HEK293T (cell line): ENCODE measurements at places on chromosomes 5 and 9.

DNA sequence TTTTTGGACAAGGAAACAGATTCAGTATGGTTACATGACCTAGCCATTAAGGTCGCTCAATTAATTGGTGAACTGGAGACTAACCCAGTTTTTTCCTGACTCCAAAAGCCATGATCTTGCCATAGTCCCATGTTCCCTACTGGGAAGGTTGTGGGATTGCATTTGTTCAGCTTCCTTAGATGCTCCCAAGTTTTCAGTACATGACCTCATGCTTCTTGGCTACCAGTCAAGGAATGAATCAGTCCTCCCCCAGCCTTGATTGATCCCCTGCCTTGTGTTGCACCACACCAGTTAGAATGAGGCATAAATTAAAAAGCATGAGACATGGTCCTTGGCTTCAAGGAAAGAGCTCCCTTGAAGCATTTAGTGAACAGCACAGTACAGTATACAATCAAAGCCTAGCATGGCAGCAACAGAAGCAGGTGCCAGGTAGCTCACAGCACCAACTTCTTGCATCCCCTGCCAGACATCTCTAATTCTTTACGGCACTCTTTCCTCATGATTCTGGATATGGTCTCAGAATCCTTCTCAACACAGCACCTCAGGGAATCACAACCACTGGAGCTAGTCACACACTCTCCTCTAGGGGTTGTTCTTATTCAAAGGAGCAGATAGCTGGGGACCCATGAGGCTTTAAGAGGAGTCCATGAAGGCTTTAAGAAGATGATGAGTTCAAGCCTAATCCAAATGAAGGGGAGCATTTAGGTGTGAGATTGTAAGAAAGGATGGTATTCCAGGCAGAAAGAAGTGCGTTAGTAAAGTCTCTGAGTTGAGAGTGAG, 295.5 kb upstream of the CLINT1 start:
- no peak for DNase-seq

DNA sequence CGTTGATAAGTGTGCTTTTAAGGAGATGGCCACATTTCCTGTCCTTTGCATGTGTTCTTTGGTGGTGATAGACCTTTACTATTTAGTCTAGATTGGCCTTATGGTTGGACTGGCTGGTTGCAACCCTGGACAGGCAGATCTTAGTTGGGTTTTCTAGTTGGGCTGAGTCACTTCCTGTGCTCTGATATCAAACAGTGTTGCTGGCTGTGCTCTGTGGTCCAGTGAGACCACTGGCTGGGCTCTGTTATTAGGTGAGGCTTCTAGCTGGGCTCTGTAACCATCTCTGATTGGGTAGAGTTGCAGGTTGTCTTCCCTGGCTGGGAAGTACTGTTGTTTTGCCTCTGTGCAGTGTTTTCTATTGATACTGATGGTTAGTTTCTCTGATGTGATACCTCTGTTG, 432.5 kb downstream of the LRRC70 start:
- DNase-seq = no peak

GRCh38 chr9:129505270-129505902, 115.5 kb downstream of the C9orf50 start:
- DNase-seq = no peak

- DNase-seq = no peak
Measured at GRCh38 chr9:126436545-126437267, 110.1 kb downstream of the MVB12B start.

DNA sequence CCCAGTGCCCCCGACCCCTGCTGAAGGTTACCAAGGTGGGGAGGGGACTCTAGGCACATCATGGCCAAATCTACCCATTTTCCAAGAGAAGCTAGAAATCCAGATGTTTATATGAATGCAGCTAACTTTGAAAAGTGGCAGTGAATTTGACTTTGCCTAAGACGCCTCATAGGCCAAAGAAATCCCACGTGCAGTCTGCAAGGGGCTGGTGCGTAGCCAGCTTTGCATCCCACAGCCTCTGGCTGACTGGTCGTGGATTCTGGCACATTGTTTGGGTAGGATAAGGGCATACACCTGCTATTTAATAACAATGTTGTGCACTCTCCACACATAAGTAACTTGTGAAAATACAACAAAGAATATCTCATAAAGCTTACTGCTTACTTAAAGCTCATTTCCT, 3.5 kb upstream of the GADD45G start:
- DNase-seq = no peak

- no peak for DNase-seq
Measured at GRCh38 chr9:135342206-135343130, 137.1 kb upstream of the PPP1R26 start.

- no peak for DNase-seq
Measured at GRCh38 chr9:71120501-71121247, 747 bp downstream of the TRPM3 start.

DNA sequence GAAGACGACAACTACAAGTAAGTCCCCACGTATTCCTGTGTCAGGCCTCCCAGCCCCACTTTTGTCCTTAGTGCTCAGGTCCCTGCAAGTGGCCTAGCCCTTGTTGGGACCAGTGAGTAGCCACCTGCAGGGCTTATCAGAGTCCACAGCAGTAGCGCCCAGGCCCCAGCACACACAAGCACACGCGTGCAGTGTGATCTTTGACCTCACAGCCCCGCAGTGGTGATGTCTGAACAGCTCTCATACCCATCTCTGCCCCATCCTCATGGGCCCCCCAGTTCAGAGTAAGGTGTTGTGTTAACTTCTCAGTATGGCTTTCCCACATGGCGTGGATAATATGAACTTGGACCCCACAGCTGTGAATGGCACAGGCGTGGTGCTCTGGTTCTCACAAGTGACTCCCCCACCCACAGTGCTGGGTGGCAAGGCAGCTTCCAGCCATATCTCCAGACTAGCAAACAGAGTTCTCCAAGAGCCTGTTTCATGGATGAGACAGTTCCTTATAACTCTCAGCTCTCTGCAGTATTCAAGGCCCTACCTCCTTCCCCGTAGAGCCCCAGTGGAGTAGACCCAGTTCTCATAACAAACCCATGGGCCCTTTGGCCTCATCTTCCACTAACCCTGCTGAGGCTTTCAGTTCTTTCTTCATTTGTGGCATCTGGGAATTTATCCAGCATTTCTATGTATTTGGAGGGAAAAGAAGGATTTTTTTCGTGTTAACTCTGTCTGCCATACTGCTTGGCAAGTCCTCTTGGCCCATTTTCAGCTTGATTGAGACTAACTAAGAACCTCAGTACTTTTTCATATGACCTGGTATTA, 46.5 kb upstream of the ANGPTL2 start:
- DNase-seq = no peak

DNA sequence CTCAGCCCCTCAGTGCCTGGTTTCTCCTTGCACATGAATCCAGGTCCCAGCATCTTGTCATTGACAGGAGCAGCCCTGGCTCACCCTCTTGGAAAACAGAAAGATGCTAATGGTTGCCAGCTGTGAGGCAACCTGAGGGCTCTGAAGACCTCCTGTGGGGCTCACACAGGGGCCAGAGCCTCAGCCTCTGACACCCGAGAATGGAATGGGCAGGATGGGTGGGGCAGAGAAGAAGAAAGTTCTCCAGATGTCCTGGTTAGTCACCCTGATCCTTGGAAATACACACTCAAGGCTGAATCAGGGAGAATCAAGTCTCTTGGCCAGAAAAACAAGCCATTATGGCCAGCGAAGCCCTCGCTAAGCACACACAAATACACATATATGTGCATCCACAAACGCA, 32.3 kb upstream of the SPATA31E1 start:
- no peak for DNase-seq

DNA sequence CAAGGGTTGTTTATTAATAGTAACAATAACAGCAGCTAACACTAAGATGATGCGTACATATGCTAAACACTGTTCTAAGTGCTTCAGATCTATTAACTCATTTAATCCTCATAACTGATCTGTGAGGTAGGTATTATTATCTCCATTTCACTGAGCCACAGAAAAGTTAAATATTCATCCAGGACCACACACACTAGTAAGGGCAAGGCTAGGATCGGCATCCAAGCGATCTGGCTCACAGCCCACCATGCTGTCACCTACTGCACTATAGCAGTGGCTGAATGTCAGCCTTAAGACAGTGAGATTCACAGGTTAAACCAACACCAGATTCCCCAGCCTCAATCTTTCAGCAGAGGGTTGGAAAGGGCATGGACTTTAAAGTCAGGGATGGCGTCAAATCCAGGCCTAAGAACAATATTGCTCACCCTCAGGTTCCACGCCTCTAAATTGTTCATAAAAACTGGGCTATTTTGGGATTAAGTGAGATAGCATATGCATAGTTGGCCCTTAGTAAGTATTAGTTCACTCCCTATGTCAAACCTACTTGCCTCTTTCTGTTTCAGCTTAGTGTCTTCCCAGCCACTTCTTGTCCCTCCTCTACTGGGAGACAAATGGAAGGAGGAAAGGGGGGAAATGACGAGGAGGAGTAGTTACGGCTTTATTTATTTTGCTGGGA, 150.8 kb downstream of the MAPKAP1 start:
- no peak for DNase-seq

DNA sequence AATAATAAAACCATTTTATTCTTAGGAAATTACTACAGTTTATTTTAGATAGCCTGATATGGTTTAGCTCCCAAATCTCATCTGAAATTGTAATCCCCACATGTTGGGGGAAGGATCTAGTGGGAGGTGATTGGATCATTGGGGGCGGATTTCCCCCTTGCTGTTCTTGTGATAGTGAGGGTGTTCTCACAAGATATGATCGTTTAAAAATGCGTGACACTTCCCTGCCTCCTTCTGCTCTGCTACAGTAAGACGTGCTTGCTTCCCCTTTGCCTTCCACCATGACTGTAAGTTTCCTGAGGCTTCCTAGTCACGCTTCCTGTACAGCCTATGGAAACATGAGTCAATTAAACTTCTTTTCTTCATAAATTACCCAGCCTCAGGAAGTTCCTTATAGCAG, 122.4 kb upstream of the FGF10 start:
- no peak for DNase-seq

DNA sequence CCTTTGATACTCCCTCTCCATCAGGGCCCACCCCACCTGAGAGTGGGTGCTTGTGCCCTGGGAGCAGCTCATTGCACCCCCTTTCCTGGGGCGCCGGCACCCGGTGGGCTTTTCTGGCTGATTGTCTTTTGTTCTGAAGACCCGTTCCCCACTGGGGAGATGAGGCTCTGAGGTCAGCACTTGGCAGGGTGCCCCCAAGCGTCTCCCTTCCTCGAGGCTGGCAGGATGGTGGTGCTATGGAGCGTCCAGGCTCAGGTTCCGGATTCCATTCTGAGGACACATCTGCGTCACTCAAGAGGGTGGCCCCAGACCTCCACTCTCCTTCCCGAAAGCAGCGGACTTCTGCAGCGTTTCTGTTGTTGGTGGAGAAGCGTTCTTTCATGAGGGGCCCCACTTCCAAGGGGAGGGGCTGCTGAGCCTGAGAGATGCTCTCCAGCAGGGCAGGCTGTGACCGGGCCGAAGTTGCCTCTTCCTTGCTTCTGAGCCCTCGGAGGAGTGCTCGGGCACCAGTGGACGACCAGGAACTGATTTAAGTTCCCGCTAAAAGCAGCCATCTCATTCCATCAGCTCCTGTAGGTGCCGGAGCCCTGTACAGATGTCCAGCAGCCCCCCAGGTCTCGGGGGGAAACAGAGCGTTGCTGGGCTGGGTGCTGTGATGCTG, 42.2 kb downstream of the COL5A1 start:
- no peak for DNase-seq

DNA sequence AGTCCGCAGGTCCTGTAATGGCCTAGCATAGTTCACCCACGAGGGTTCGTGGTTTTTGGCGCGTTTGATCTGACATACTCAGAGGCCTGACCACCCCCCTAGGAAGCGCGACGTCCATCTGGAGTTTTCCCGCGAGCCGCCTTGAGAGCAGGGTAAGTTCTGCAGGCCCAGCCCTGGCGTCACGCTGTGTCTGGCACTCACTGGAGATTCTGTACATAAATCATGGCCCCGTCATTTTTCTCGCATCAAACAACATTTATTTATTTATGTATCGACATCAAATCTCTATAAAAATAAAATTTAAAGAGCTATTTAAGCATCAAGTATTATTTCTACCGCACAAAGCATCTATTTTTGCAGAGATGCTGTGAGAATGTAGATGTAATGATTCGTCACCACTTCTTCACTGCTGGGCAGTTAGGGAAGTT, 437 bp upstream of the TRIM41 start:
- DNase-seq = peak; percentile 42

DNA sequence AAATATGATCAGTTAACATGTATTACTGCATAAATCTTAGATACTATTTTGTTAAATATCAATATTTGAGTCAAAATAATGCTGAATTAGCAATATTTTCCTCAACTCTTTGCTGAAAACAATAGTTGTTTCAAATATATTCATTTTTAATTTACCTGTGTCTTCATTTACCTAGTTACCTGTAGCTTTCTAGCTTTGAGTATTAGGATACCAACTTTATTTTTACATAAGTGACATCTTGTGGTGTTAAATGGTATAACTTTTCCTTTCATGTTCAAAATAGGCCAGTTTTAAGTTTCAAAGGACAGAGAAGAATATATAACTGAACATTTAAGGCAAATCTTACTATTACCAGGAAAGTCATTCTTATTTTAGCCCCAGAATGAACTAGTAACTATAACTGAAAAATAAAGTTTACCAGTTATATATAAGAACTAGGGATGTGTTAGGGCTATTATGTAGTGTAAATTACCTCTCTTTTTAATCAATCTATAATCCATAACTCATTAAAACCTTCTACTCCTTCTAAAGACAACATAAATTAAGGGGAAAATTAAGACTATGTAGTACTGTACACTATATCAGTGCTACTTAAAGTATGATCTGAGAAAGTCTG, 25.3 kb downstream of the AP3B1 start:
- no peak for DNase-seq

DNA sequence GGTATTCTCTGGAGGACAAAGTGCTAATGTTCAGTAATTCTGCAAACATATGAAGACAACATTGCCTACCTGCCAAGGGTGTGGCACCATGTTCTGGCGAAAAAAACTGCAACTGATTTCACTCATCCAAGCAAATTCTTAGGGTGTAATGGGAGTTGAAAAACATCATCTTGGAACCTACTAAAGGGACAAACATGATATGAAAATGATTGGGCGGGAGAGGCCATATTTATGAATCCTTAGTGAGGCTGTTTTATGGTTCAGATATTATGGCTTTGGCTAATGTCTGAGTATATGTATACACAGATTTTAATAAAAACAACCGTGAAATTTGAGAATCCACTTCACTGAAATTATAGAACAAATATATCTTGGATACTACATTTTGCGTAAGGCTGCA, 225.7 kb downstream of the ARL15 start:
- no peak for DNase-seq

GRCh38 chr5:133393776-133394476, 218.4 kb downstream of the FSTL4 start:
- no peak for DNase-seq

GRCh38 chr9:117720066-117720465, 15.9 kb downstream of the TLR4 start:
- DNase-seq = no peak

- no peak for DNase-seq
Measured at GRCh38 chr5:978693-979092, 29.9 kb upstream of the NKD2 start.

- DNase-seq = no peak
Measured at GRCh38 chr5:89293810-89294209, 410.8 kb upstream of the MEF2C start.

- DNase-seq = no peak
Measured at GRCh38 chr5:158471535-158471924, 612.6 kb upstream of the CLINT1 start.

GRCh38 chr9:92730897-92731296, 33.7 kb downstream of the BICD2 start:
- DNase-seq = no peak
